Stimulated activated CD8-positive, alpha-beta memory T cell treated with anti-CD3 and anti-CD28 coated beads, Interleukin-4, amount 100 ng/mL, for 48 hours (primary cell): ENCODE measurements at places on chromosomes 6 and 20.

- no peak for DNase-seq
These were observed 111.8 kb upstream of the SLC35F1 start for GRCh38 chr6:117795234-117795633.

GRCh38 chr20:60056407-60057122 lies 98.3 kb downstream of the CDH26 start:
- DNase-seq = no peak

DNA sequence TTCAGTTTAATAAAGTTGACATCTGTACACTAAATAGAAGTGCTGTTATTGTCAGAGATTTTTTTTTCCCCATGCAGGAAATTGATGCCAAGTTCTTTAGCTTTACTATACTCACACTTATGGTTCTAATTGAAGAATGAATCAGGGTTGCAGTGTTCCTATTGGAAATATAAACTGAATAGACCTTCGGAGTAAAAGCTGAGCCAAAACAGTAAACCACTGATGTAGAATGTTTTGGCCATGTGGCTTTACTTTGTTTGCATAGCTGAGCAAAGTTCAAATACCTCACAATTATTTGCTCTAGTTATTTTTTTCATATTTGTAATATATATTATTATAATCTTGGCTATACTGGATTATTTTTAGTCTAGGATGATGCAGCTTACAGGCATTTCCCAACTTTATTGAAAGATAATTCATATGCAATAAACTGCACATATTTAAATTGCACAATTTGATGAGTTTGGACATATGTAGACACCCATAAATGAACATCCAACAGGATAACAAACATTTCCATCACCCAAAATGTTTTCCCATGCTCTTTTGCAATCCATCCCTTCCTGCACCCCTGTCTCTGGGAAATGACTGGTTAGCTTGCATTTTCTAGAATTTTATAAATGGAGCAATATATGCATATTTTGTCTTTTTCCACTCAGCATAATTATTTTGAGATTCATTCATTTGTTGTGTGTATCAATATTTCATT lies 105.8 kb upstream of the NOX3 start:
- DNase-seq = no peak

GRCh38 chr20:48648482-48649051 lies 179.2 kb downstream of the PREX1 start:
- no peak for DNase-seq

DNA sequence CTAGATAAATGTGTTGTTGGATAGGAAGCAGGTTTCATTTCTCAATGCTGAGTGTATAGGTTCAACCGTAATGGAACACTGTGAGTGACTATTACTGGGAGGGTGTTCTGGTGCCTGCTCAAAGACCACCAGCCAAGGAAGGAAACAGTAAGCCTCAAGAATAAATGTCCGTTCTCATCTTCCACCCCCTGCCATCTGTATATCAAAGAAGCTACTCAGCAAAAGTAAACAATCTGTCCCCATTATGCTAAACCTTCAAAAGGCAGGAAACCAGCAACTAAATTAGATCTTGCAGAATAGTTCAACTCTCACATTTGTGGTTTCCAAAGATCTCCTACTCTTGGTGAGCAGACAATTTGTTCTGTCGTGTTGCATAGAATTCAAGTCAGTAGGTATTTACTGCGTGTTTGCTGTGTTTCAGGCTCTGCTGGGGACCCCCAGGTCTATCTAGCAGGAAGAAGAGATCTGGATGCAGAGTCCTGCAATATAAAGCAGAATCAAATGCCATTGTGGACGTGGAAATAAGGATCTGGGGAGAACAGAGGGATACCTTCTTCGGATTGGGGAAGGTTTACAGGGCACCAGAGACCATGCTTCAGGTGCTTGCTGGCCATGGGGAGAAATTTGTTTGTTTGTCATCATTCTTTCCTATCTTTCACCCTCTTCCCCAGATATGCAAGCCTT lies 87.3 kb downstream of the SCML4 start:
- DNase-seq = no peak

GRCh38 chr20:25044261-25044560 lies 13.7 kb downstream of the ACSS1 start:
- DNase-seq = no peak

DNA sequence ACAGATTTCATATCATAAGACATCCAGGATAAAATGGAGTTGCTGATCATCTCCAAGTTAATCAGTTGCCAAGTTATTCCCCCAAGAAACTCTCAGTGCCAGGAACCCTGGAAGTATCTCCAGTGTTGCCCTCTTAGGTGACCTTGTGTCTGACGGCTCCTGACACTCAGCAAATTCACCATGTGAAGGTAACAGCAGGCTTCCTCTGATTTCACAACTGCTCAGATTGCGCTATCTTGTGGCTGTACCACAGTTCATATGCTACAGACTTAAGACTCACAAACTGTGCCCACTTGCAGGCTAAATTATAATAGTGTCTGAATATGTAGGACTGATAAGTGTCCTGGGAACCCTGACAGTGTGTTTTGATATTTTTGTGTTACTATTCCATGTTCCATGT lies 186.6 kb upstream of the OPRM1 start:
- no peak for DNase-seq

DNA sequence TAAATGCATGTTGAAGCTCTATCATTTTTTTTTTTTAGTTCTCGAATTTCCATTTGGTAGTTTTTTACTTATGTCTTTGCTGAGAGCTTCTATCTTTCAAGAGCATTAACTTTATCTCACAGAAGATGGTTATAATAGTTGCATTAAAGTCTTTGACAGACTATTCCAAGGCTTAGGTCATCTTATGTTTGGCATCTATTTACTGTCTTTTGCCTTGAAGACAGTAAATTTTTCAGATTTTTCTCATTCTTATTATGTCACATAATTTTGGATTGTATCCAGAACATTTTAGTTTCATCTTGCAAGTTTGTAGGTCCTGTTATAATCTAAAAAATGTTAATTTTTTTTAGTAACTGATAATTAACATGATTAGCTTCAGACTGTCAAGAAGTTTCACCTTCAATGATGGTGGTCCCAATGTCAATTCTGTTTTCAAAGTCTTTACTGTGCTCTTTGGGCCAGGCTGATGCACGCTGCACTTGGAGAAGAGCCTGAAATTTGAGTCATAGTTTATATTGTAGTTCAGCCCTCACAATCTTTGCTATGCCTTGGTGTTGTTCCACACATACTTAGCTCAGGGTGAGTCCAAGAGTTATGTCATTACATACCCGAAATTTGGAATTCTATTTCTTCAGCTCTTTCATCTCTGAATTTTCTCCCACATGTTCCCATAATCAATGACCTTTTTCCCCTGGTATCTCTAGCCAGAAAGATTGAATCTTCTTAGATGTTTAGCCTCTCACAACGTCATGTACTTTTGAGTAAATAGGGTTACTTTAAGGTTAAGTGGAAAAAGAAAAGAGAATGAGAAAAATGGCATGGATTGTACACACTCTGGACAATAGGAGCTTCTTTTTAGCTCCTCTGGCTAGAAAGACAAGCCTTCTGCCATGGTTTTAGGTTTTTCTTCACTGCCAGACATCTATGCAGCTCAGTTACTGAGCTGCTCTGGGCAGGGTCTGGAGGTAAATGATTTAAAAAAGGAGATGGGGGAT lies 110.3 kb upstream of the BTBD3 start:
- DNase-seq = no peak

GRCh38 chr20:1505361-1505760 lies 14.1 kb upstream of the SIRPB2 start:
- DNase-seq = no peak

- no peak for DNase-seq
These were observed 304.5 kb downstream of the PHF3 start for GRCh38 chr6:63940056-63940455.

- no peak for DNase-seq
These were observed 56.4 kb upstream of the GPR31 start for GRCh38 chr6:167214206-167214605.

DNA sequence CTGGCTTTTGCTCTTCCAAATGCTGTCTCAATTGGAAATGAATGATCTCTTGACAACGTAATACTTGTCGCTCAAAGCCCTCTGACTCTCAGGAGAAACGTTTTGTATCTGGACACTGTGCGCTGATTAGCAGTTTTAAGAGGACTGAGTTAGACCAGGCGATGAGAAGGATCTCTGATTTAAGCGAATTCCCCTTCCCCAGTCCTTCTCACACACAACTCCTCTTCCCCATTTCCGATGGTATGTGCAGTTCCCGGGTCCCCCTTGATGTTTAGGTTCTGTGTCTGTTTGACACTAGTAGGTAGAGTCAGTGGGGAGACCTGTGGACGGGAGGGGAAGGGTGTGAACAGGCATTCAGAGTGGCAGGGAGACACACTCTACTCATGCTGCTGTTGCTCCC lies 2.5 kb downstream of the ZDHHC14 start:
- no peak for DNase-seq

GRCh38 chr6:130681028-130681427 lies 146.2 kb upstream of the SMLR1 start:
- DNase-seq = no peak

DNA sequence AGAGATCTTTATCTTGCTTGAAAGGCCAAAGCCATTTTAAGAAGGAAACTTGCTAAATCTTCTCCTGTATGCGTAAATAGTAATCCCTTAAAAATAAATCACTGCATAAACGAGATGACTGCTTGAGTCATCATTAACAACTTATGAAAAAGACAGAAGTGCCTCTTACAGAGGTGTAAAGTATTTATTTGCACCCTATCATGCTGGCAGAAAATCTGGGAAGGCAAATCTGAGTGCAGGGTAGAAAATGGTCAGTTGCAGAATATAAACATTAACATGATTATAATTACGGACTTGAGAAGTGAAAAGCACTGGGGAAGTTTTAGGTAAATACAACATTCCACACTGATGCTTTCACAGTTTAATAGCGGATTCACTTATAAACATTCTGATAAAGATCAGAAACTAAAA lies 67.5 kb upstream of the FBXO30 start:
- no peak for DNase-seq

DNA sequence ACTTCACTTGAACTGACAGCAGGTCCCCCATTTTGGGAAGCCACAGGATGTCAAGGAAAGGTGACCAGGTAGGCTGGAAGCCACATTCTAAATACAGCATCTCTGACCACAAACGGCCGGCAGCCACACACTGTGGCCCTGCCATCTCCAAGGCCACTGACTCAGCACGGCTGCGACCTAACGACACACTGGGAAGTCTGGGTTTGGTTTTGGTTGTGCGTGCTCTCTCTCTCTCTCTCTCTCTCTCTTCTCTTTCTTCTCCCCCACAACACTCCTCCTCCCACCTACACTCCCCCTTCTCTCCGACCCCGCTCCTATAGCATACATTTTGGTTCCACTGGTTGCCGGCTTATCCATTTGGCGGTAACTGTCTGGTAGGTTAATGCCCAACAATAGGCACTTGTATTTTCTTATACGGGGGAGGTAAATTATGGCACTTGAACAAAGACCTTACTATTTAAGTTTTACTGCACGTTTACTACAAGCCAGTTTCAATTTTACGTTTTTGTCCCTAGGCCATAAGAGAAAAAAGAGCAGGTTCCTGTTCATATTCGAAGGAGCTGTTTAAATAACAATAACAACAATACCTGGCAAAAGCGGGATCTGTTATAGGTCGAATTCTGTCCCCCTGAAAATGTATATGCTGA lies 103.6 kb downstream of the GMDS start:
- no peak for DNase-seq

DNA sequence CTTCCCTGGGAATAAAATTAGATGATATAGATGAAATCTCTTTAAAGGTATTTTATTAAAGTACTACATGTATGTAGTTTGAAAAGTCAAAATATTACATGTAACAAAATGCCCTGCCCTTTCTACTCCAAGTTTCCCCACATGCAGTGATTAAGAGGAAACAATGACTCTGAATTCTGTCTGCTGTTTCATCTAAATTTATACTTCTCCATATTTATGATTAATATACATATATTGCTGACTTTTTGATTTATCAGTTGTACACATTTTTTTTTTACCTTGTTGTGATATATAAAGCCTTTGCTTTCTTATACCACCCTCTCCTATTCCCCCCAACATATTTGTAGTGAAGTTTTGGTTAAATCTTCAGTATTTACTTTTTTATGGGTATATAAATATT lies 127.9 kb downstream of the ZFAND3 start:
- DNase-seq = no peak

DNA sequence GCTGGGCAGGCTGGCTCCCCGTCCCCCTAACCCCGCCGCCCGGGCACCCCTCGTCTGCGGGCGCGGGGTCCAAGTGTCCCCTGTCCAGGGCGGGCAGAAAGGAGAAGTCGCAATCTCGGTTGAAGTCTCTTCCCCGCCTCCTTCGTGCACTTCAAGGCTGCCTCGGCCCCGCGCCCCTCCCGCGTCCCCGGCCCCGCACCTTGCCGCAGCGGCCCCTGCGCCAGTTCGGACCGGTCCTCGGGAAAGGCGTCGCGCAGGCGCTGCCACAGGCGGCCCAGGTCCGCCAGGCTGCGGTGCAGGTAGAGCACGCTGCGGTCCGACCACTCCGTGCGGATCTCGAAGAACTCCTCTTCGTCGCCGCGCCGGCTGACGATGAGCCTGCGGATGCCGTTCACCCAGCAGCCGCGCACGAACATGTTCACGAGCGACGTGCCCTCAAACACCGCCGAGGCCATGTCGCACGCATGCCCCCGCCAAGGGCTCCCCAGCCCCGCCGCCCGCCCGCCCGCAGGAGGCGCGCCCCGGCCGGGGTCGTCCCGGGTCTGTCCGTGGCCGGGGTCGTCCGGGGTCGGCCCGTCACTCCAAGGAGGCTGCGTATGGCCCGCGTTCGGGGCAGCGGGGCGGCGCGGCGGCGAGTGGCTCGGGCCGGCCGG lies at the start of gene PXDC1:
TSS of gene PXDC1 (minus strand) at position 637 of the 653 bp plus-strand sequence. CDS start at position 455, 182 bp downstream.
- peak; percentile 39 for DNase-seq

DNA sequence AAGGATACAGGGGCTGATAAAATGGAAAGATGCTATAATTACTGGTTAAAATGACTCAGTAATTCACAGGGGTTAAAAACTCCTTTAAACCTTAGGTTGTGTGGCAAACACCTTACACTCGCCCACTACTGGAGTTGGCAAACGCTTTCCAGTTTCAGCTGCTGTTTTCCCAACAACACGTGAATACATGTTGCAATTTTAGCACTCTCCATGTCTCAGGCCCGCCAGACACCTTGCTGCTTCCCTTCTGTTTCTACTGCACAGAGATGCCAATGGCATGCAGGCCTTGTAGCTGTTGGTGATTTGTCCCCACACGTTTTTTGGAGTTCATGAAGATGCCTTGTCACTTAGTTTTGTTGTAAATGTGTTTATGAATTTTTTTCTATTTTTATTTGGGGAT lies 5.3 kb upstream of the TTPAL start:
- no peak for DNase-seq

DNA sequence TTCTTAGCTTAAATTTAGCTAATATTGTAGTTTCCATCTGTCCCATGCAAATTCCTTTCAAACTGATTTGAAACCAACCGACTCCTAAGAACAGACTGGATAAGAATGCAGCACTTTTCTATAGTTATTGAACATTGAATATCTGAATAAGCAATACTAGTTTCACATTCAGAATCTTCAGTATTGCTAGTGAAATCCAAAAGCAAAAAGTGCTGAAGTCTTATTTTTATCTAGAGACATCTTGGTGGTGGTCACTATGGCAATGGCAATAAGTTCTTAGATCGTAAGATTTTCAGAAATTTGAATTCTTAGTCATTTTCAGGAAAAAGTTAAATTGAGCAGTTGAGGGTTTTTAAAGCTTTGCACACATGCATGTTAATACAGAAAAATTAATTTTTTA lies 2.7 kb downstream of the TFB1M start:
- DNase-seq = no peak
